Stimulated activated CD8-positive, alpha-beta memory T cell treated with anti-CD3 and anti-CD28 coated beads, Interleukin-15, amount 100 ng/mL, for 1 hour (primary cell): ENCODE measurements at places on chromosomes 16 and 17.

DNA sequence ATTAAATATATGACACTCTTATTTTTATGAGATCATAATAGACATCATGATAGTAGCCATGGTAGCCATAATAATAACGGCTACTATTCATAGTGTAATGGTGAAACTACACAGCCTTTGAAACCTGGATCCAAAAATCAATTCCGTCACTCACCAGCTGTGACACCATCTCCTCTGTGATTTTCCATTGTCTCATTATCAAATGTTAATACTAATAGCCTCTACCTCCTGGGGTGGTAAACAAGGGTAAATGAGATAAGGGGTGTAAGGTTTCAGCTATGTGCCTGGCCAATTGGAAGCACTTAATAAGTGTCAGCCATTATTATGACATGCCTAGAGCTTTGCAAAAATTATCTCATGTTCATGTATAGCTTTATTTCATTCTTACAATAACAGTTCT lies 88.6 kb downstream of the CACNG3 start:
- no peak for DNase-seq

GRCh38 chr17:44033861-44034408 lies 19.2 kb upstream of the TMEM101 start:
- no peak for DNase-seq

DNA sequence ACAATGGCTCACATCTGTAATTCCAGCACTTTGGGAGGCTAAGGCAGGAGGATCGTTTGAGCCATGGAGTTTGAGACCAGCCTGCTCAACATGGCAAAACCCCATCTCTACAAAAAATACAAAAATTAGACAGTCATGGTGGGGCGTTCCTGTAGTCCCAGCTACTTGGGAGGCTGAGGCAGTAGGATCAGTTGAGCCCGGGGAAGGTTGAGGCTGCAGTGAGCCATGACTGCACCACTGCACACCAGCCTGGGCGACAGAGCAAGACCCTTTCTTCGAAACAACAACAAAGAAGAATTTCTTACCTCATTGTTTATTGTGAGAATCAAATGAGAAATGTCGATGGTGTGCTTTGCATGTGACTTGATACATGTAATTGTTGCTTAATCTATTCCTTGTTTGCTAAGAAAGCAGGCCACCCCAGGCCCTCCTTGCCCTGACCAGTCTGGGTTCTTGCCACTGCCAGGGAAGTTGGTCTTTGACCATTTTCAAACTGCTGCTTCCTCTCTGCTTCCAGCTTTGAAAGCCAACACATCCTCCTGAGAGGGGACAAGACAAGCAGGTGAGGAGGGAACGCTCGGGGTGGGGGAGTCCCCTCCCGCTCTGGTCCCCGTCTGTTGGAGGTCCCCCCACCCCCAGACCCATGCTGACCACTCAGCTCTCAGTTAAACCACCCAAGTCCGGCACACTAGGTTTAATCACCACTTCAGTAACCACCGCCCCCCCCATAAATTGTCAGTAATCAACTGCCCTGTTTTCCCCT lies 47.3 kb upstream of the CPNE2 start:
- no peak for DNase-seq

GRCh38 chr16:86186313-86186712 lies 287.4 kb downstream of the IRF8 start:
- DNase-seq, result no peak

DNA sequence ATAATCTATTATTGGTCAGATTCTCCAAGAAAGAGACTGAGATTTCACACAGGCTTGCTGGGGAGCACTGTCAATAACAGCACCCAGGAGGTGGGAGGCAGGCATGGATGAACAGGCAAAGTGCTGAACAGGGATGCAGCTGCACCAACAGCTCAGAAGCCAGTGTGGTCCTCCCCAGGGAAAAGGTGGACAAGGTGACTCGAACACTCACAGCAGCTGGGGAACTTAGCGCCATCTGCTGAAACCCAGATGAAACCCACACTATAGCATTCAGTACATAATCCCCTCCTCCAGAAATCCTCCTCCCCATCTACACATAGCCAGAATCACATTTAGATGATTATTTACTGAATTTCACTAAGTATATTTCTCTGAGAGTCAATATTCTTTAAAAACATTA lies 255.2 kb upstream of the WSB1 start:
- DNase-seq, result no peak

DNA sequence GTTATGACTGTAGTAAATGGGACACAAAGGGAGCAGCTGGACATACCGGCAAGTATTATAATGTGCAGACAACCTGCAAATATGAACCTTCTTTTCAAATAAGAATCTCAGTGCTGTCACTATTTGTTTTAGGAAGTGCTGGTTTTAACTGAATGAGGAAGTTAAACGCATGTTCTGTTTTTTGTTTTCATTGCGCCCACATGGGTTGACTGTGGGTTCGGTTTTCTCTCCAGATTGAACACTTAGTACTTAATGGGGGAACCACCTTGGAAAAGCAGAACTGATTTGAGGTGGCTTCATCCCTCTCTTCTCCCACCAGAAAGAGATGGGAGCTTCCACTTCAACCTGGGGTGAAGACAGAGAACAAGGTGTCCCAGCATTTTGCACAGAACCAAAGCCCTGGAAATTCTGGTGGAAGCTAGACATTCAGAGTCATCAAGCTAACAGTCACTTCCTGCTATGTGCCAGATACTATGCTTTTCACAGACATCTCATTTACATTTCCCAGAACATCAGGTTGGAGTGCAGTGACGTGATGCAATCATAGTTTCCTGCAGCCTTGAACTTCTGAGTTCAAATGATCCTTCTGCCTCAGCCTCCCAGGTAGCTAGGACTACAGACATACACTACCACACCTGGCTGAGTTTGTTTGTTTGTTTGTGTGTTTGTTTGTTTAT lies 149.8 kb downstream of the CDH13 start:
- no peak for DNase-seq

DNA sequence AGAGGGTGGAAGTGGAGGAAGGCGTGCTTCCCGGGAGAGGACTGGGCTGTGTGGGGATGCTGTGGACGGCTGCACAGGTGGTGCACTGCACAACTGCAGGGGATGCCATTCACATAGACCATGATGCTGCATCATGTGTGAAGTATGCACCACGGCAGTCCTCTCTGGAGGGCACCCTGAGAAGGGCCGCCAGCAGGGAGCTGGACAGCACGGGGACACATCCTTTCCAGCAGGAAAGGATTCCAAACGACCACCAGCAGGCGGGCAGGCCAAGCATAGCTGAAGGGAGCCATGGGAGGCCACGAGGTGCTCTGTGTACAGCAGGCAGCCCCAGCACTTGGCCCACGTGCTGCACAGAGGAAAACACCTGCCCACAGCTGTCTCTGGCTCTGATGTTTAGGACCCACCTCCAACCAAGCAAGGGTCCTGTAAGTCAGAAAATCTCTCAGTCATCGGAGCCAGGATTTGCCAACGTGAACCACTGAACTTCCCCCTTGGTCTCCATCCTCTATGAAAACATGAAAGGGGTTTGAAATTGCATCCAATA lies 10.1 kb downstream of the ACTG1 start:
- DNase-seq, result no peak

GRCh38 chr17:56099649-56100048 lies 53.6 kb upstream of the ANKFN1 start:
- DNase-seq, result no peak

- no peak for DNase-seq
Observed at GRCh38 chr16:30119428-30119827, 3.6 kb downstream of the MAPK3 start.

- no peak for DNase-seq
Observed at GRCh38 chr17:6501359-6501758, 55.0 kb downstream of the PITPNM3 start.

DNA sequence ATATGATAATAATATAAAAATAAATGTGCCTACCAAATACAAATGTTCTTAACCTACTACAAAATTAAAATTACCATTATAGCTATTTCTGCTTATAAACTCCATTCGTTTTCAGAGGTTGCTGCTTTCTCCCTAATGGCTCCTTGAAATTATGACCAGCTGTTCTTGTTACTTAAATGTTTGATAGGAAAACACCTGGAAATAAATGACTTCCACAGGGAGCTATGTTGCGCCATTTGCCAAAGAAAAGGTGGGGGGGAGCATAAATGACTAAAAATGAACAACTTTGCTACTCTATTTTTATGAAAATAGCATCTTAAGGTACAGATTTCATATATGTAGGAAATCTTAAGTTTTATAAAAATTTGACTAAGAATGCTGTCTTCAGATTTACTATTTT lies 157.5 kb upstream of the MON1B start:
- DNase-seq, result no peak

DNA sequence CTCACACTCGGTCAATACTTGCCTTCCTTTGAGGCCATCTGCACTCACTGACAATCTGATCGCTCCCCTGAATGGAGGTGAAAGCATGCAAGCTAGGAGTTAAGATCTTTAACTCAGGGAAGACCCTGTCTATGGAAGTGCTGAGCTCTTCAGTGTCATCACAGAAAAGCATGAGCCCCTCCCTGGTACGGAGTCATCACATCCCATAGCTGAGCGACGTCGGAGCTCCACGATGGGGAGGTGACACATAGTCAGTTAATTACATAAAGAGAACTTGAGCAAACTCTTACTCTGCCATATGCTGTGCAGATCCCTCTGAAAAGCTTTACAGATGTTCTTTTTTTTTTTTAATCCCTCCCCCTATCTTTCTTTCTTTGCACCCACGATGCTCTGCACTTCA lies 463.2 kb downstream of the WWOX start:
- no peak for DNase-seq

DNA sequence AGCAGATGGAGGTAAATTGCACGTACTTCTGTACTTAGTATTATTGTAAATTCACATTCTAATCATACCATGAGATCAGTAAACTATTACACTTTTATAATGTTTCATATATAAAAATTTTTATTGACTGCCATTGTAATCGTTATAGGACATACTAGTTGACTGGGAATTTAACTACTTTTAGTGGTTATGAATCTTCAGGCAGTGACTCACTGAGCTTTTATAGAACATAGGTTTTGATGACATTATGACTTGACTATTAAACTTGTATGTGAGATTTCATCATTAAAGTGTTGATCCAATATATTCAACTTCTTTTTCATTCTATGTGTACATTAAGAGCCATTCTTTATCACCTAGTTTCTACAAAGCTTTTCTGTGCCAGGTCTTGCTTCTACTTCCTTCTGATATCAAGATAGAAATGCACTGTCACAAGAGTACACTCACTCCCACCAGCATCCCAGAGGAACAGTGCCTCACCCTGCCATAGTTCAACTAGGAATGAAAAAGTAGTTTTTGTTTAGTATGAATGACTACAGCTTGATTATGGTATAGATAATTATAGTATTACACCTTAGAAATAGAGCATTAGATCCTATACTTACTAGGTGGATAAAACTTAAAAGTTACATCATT lies 142.4 kb upstream of the RBL2 start:
- DNase-seq, result no peak

- DNase-seq, result no peak
Observed at GRCh38 chr17:28726226-28726626, at the start of gene TLCD1. Gene TLCD1 (minus strand): TSS chr17:28726233. CDS start chr17:28726097, 136 bp downstream.

DNA sequence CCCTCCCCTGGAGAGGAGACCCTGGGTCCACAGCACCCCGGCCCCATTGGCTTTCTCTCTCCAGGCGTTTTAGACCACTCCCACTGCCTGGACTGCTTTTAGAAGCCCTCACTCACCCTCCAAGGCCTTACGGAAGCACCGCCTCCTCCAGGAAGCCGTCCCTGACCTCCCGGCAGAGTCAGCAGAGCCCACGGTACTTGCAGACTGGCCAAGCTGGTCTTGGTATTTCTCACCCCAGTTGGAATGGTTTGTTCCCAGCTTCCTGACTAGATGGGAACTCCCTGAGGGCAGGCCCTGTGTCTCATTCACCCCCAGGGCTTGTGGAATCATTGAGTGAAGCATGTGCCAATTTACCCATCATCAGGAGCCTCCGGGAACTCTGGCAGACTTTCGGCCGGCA lies 9.2 kb downstream of the SCGB1C2 start:
- DNase-seq, result no peak

DNA sequence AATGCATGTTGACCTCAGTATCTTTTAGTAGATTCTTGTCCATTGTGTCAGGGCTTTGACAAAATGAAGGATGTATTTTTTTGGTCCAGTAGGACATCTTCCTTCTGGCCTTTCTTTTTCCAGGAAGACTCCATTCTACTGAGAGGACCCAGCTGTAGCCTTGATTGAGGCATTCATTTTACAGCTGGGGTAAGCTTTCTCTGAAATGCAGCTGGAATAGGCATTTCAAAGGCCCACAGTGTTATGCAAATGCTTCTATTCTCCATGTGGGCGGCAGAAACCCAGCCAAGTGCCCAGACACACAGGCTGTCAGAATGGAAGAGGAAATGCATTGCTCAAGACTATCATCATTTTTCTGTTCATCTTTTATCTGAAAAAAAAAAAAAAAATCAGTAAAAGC lies 629.0 kb upstream of the CDH8 start:
- no peak for DNase-seq

- DNase-seq, result no peak
Observed at GRCh38 chr16:82629441-82630027, 2.8 kb downstream of the CDH13 start.

- DNase-seq, result no peak
Observed at GRCh38 chr17:49364119-49364518, 2.1 kb upstream of the ZNF652 start.

- no peak for DNase-seq
Observed at GRCh38 chr17:49338883-49339282, 23.2 kb downstream of the ZNF652 start.

GRCh38 chr16:56684256-56684925 lies 2.1 kb downstream of the MT1X start:
- no peak for DNase-seq

GRCh38 chr17:48994549-48995303 lies 2.5 kb upstream of the IGF2BP1 start:
- no peak for DNase-seq

DNA sequence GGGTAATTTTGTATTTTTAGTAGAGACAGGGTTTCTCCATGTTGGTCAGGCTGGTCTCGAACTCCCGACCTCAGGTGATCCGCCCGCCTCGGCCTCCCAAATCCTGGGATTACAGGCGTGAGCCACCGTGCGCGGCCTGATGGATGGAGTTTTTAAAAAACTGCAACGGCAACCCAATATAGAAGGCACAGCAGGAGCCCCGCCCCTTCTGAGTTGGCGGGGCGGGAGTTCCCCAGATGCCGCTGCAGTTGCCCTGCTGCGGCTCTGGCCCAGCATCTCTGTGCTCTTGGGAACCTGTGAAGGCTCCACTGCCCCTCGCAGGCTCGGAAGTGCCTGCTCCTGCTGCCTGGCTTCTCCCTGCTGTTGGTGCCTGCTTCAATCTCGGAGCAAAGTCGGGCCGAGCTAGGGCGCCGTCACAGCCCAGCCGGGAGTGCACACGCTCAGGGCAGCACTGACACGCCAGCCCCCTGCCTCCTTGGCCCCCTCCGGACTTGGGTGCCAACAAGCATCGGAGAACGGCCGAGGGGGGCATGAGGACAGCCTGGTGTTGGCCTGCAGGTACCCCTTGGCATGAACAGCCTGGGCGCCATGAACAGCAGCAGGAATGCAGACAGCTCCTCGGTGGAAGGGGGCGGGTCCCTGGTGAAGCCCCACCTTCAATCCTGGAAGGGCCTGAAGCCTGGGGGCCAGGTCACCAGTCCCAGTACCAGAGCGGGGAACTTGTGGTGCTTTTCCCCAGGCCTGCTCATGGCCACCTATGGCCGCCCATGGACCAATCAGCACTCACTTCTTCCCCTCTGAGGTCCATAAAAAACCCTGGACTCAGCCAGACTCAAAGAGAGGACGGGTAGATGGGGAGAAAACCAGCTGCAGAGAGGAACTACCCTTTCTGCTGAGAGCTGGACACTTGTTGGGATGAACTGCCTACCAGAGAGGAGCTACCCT lies 2.3 kb upstream of the NT5M start:
- DNase-seq, result no peak

- no peak for DNase-seq
Observed at GRCh38 chr16:51193879-51194278, 42.8 kb upstream of the SALL1 start.

GRCh38 chr17:54439816-54440215 lies 460.8 kb upstream of the TOM1L1 start:
- DNase-seq, result no peak
